ENCODE measurements at places on chromosomes 16 and 17.

DNA sequence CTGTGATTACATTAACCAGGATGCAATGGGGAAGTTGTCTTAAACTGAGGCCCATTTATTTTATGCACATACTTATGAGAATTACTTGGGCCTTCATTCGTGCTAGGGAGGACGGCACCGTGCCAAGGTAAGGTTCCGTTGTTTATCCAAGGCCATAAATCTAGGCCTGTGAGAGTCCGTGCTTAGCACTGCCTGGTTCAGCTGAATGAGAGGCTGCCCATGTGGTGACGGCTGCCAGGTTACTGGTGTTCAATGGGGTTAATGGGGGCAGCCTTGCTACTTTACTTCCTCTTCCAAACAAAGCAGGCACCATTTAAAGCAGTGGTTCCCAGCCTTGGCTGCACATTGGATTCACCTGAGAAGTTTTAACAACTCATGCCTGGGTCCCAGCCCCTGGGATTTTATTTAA lies 135.1 kb upstream of the NOL11 start:
- DNase-seq = peak; percentile 19

DNA sequence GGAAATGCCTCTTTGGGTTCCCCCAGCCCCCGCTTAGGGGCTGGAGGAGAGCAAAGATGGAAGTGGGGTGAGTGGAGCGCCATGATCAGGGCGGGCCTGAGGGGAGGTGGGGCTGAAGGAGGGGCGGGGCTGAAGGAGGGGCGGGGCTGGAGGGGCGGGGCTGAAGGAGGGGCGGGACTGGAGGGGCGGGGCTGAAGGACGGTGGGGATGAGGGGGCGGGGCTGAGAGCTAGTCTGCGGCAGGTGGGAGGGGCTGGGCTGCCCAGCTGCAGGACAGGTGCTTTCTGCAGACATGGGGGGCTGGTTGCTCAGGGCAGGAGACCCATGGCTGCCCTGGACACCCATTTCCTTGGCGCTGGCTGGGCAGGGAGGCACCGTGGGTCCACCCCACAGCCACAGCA lies 39.1 kb upstream of the PABPN1L start:
- no peak for DNase-seq

- DNase-seq = no peak
These were observed 14.5 kb downstream of the KIF19 start for GRCh38 chr17:74340470-74341023.

DNA sequence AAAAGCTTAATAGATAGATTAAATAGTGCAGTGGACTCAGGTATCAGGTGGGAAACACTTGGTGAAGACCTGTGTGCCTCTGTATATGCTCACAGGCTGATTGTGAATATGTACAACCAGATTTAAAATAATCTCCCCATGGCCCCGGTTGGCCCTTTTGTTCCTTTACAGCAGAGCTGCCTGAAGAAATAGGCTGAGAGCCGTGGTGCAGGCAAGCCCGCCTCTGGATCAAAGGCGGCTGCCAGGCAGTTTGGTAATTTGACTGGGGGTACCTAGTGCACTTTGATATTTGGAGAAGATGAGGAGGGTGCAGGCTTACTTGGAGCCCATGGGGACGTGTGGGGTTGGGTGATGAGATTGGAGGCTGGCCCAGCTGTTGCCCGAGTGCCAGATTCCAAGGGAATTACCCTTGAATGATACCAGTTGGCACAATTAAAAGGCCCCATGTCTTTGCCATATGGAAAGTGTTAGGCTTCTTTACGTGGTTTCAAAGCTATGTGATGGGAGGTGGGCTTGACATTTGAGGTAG lies 5.0 kb downstream of the NKD1 start:
- DNase-seq = no peak

DNA sequence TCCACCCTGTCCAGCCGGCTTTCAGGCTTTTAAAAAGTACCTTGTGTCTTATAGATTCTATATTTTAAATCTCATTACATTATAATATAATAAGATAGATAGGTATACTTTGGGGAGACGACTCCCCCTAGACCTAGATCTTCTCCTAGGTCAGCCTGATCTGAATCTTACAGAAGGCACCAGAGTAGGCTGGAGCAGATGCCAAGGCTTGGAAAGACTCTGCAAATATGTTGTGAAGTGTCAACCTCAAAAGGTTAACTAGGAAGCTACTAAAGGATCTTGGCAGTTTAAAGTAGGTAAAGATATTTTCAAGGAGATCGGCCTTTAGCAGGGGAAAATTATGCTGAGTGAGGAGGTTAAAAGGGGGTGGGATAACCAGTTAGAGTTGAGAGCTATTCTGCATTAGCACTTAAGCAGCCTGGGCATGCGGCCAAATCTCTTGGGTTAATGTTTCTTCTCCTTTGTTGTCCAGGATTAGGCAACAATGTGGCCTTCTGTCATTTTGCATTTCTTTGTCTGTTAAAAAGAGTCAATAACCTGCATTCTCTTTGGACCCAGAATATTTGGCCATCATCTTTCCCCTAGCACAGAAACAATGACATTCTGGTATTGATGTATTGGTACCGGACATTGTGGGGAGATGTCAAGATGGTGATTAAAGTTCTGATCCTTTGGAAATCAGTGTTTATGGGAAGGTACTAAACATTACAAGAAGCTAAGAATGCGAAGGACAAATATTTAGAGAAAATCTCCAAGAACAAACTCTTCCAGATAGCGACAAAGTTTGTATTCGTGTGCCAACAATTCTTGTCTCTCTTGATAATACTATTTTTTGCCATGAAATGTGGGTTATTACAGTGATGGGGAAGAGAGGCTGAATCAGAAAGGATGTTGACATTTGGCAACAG lies 51.2 kb upstream of the DHX40 start:
- DNase-seq = no peak

GRCh38 chr17:50836826-50837225 lies 1.4 kb downstream of the WFIKKN2 start:
- DNase-seq = no peak

DNA sequence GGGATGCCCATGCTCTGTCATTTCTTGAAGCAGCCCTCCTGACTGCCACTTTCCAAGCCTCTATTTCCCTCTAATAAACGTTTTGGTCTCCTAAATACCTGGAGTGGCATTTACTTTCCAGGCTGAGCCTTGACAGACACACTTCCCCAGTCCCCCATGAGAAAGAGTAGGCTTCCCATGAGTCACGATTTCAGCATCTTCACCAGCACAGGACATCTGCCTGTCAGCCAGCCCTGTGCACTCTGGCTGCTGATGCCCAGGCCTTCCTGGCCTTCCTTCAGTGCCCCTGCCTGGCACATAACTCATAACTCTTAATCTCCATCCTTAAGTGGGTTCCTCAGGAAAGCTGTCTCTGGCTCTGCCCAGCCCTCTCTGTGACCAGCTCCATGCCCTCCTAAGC lies 30.8 kb upstream of the GAS7 start:
- DNase-seq = no peak

- no peak for DNase-seq
These were observed 45.5 kb upstream of the CDC42EP4 start for GRCh38 chr17:73357318-73357717.

- no peak for DNase-seq
These were observed 111.7 kb downstream of the SPECC1 start for GRCh38 chr17:20120836-20121235.

GRCh38 chr16:57889522-57889921 lies 81.4 kb downstream of the CNGB1 start:
- DNase-seq = no peak

DNA sequence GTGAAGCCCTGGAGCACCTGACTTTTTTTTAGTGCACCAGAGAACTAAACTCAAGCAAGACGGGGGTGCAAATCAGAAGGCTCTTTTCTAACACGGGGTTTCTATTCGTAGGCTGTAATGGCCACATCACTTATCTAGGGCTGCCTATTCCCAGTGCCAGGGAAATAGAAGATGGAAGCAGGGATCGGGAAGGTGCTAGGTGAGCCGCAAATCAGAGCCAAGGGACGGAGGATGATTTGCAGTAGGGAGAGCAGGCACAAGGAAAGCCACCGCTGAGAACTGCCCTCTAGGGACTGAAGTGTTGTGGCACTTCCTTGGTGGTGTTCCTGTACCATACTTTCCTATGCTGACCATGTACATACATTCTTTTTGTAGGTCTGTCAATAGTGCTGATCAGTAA lies 7.8 kb upstream of the SLC46A1 start:
- no peak for DNase-seq

DNA sequence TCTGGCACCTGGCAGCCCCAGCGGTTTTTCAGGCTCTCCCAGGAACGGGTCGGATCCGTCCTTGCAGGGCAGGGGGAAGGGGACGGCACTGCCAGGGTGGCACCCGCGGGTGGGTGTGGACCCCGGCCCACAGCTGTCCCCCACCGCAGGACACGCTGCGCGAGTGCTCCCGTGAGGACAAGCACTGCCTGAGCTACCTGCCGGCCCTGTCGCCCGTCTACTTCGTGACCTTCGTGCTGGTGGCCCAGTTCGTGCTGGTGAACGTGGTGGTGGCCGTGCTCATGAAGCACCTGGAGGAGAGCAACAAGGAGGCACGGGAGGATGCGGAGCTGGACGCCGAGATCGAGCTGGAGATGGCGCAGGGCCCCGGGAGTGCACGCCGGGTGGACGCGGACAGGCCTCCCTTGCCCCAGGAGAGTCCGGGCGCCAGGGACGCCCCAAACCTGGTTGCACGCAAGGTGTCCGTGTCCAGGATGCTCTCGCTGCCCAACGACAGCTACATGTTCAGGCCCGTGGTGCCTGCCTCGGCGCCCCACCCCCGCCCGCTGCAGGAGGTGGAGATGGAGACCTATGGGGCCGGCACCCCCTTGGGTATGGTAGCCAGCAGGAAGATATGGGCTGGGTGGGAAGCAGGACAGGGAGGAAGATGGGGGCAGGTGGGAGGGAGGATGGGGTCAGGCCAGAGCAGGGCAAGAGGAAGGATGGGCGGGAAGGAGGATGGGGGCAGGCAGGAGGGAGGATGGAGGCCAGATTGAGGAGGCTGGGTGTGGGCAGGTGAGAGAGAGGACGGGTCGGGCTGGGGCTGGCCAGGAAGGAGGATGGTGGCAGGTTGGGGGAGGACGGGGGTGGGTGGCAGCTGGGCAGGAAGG lies 6.8 kb downstream of the TPSG1 start:
- DNase-seq = no peak

DNA sequence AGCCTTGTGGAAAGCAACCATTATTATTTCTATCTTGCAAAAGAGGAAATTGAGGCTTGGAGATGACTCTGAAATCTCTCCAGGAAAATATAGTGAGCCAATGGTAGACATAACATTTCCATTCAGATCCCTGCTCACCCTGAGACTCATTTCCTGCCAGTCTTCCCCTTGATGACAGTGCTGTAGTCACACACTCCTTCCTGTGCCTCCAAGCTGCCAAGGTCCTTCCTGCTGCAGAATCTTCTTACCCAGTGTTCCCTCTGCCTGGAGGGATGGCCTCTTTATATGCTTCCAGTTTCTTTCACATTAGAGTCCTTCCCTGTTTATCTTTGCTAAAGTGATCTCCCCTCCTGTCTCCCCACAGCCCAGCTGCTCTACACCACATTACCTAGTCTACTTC lies 648.1 kb downstream of the TOX3 start:
- no peak for DNase-seq

- no peak for DNase-seq
These were observed 3.4 kb upstream of the NAT9 start for GRCh38 chr17:74779501-74779900.

DNA sequence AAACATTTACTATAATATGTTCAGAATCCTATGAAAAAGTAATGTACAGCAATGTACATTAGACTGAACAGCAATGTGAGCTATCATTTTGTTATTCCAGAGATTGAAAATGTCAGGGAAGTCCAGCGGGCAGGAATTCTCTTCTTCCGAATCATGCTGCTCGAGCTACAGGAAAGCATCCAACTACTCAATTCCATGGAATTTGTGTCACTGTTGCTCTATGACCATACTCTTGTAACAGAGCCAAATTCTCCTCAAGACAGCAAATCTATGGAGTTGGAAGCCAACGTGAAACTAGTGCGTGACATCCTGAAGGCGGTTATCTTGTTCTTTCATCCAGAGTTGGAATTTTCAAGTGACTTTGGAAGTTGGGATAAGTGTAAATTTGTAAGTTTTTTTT lies 24.8 kb upstream of the NSRP1 start:
- no peak for DNase-seq

DNA sequence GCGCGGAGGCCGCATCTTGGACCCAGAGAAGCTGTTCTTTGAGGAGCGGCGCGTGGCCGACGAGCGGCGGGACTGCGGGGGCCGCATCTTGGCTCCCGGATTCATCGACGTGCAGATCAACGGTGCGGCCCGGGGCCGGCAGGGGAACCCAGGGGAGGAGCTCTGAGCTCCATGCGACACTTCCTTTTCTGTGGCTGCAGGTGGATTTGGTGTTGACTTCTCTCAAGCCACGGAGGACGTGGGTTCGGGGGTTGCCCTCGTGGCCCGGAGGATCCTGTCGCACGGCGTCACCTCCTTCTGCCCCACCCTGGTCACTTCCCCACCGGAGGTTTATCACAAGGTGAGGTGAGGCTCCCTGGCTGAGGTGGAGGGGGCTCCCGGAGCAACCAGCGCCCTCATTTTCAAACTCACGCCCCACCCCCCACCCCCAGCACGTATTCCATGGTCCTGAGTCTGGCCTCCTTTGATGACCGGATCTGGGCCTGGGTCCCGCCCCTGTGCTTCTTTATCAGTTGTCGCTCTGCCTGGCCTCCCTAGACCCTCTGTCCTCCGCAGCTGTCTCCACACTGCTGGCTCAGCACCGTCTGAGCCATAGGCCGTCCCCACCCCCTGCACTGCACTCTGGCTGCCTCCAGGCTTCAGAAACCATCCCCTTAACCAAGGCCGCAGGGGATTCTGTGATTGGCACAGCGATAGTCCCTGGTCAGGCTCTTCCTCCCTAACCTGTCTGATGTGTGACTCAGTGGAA lies 787 bp downstream of the AMDHD2 start:
- DNase-seq = no peak

- DNase-seq = peak; percentile 69
These were observed 13.2 kb downstream of the COPZ2 start for GRCh38 chr17:48024149-48025039.

DNA sequence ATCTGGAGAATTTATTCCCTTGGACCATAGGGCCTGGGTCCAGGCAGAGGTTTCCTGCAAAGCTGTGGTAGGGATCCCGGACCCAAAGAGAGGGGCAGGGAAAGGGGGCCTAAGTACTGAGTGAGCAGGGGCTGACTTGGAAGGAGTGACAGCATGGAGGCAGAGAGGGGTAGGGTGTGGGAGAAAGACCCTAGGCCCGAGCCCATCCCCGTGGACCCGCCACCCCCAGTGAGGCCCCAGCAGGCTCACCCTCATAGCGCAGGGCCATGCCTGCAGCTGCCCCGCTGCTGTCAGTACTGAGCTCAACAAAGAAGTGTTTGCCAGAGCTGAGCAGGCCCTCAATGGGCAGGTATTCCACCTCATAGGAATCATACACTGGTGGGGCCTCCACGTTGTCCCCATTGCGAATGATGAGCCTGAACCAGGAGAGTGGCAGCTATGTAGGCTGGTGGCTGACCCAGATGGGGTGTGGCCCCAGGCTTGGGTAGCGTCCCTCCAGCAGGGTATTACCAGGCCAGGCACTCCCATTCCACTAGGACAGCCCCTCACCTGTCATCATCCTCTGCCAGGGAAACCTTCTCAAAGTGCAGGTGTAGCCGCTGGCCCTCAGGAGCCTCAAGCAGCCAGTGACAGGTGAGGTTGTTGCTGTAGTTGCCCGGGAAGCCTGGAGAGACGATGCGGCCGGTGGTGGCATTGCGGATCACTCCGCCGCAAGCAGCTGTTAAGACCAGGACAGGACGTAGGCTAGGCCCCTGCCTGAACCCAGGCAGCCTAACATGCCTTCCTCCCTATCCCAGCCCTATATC lies 9.1 kb upstream of the PHF12 start:
- DNase-seq = no peak

GRCh38 chr17:29181226-29181625 lies 1.0 kb upstream of the MYO18A start:
- DNase-seq = no peak

- DNase-seq = no peak
These were observed 27.8 kb downstream of the ZNF750 start for GRCh38 chr17:82812058-82812457.
